Stimulated activated CD8-positive, alpha-beta memory T cell treated with anti-CD3 and anti-CD28 coated beads, Interleukin-2, amount 100 ng/mL, for 1 hour (primary cell): ENCODE measurements at places on chromosomes 6 and 20.

GRCh38 chr6:132300323-132300949 is 100.8 kb downstream of the MOXD1 start:
- no peak for DNase-seq

DNA sequence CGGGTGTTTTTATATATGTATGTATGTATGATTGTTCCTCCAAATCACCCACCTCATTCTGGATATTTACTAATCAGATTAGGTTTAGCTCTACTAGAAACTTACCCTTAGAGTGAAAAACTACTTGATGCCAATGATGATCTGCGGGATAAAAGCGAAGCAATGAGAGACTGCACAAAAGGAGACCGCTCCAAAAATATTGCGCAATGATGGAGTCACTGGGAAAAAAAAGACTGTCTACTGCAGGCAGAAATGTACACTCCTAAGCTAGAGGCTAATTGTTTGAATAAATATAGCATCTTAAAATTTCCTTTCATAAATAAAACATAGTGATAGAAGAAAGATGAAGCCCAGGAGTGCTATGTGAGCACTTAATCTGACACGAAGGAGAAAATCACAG is 7.3 kb downstream of the RAB32 start:
- no peak for DNase-seq

- DNase-seq = no peak
Observed at GRCh38 chr20:36277546-36277945, 28.6 kb upstream of the DLGAP4 start.

- DNase-seq = no peak
Observed at GRCh38 chr6:103729658-103730057, 1130.1 kb downstream of the HACE1 start.

DNA sequence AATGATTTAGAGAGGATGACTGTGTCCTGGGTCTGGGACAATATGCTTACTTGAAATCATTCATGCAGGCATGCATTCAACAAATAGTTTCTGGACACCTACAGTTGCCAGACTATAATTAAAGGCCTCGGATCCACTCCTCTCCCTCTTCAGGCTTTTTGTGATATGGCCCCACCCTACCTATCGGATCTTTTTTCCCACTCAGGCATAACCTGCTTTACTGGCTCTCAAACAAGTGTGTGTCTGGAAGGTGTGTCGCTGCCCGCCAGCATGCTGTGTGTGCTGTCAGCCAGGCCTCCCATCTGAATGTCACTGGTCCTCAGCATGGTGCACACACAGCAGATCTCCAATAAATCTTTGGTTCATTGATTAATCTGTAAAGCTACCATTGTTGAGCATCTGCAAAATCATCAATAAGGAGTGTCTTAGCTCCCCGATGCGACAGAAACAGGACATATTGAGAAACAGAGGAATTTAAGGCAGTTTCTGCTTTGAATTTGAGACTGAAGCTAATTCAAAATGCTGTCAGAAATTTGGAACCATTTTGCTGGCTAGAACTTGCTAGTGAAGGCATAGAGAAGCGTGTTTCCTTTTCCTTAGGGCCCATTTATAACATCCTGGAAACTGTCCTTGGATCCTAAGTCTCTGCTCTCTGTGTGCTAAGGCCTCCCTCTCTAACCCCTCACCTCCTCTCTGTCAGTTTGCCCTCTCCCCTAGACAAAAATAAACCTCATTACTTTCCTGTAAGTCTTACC is 23.5 kb upstream of the CCN6 start:
- no peak for DNase-seq

DNA sequence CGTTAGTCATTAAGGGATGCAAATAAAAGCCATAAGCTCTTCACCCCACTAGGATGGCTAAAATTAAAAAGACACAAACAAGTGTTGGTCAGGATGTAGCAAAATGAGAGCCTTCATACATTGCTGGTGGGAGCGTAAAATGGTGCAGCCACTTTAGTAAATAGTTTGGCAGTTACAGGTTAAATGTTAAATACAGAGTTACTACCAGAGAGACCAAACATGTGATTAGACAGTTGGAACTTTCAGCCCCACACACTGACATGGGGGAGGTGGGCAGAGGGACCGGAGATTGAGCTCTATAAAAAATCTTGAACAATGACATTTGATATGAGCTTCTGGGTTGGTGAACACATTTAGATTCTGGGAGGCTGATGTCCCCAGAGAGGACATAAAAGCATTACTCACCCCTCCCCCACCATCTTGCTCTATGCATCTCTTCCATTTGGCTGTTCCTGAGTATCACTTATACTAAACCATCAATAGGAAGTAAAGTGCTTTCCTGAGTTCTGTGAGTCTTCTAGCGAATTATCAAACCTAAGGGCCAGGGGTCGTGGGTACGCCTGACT is 20.4 kb upstream of the ZNF318 start:
- DNase-seq = no peak

DNA sequence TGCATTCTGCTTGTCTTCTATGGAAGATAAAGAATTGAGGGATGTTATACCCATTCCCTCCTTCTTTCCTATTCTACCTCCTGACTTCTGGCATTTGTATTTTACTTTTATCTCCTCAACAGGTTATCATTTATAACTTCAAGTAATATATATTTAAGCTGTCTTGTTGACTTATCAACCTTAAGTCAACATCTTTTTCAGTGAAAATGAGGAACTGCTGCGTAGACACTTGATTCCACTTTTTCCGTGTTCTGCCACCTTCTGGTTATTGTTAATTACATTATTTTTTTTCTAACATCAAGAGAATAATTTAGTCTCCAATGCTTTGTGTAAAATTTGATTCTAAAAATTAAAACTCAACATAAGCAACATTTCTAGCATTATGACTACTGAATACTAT is 107.5 kb downstream of the PRKN start:
- no peak for DNase-seq

- DNase-seq = no peak
Observed at GRCh38 chr6:33999567-33999966, 146.3 kb downstream of the GRM4 start.

- no peak for DNase-seq
Observed at GRCh38 chr6:132479131-132479530, 33.8 kb downstream of the STX7 start.

GRCh38 chr20:20375862-20376261 is 8.0 kb downstream of the INSM1 start:
- no peak for DNase-seq

DNA sequence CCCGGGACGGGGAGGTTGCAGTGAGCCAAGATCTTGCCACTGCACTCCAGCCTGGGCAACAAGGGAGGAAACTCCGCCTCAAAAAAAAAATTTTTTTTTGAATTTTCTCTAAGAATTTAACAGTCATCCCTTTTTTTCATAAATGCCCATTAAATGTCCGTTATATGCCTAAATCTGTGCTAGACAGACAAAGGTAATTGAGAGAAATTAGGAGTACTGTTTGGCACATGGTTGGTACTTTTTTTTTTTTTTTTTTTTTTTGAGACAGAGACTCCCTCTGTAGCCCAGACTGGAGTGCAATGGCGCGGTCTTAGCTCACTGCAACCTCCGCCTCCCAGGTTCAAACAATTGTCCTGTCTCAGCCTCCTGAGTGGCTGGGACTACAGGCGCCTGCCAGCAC is 1.7 kb downstream of the PCMT1 start:
- DNase-seq = no peak

DNA sequence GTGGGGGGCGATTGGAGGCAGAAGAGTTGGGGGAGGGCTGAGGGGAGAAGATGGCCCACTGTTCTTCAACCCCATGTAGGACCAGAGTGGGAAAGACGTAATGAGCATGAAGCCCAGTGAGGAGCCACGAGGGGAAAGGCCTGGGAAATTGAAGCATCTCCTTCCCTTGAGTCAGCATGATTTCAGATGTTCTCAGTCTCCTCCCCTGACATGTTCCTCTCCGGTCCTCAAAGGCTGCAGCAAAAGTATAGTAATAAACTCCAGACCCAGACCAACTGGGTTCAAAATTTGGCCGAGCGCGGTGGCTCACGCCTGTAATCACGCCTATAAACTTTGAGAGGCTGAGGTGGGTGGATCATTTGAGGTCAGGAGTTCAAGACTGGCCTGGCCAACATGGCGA is 1.9 kb upstream of the NFKBIE start:
- DNase-seq = no peak

DNA sequence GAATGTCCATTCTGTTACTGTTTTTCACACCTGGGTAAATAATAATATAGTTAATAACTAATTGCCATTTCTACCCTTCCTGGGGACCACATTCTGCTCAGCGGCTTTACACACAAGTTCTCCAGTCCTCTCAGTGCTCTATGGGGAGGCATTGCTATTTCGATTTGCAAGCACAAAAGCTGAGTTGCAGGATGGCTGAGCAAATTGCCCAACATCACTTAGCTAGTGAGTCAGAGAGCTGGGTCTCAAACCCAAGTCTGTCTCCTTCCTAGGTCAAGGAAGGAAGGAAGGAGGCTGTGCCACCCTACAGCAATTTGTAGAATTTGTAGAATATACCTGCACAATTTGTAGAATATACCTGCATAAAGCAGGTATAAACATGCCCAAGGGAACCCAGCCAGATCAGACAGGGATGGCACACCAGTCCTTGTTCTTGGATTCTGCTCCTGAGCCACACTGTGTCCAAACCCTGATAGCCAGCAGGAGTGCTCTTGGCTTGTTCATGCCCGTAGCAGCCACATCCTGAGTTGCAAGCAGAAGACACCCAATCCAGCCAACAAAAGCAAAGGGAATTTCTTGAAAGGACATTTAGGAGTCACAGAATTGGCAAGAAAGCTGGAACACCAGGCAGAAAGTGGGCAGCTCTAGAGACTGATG is 56.9 kb downstream of the LY86 start:
- DNase-seq = no peak

GRCh38 chr6:152734630-152735029 is 16.0 kb upstream of the VIP start:
- no peak for DNase-seq

- no peak for DNase-seq
Observed at GRCh38 chr20:48338717-48339116, 489.1 kb downstream of the PREX1 start.

GRCh38 chr6:37587866-37588734 is 88.4 kb upstream of the CCDC167 start:
- DNase-seq = no peak

GRCh38 chr20:52104546-52105441 is 86.8 kb downstream of the ZFP64 start:
- DNase-seq = no peak

GRCh38 chr6:154319231-154319858 is 37.3 kb downstream of the IPCEF1 start:
- no peak for DNase-seq
